ENCODE measurements at places on chromosomes 13 and 19. TPM values are rescaled to one million over a fixed set of nuclear protein-coding genes. Genes with fewer than 3 reads are reported as not detected.

The ARHGAP33 gene
- total RNA-seq: 2.3 TPM

The CCL25 gene
- not detected for total RNA-seq

The FAAP24 gene
- 1.3 TPM for total RNA-seq

The KRTDAP gene
- total RNA-seq: not detected

The LGALS7B gene
- not detected for total RNA-seq

The ZNF543 gene
- total RNA-seq: 10.0 TPM

The TEX29 gene
- total RNA-seq: not detected

The COG6 gene
- total RNA-seq: 28.3 TPM

The HCN2 gene
- total RNA-seq: 4.2 TPM

The THSD8 gene
- total RNA-seq: not detected

The ERICH4 gene
- not detected for total RNA-seq

The IQCN gene
- 0.81 TPM for total RNA-seq

The KLK14 gene
- not detected for total RNA-seq

The RDH8 gene
- not detected for total RNA-seq

The CEACAM8 gene
- not detected for total RNA-seq

The CYP4F11 gene
- total RNA-seq: not detected

The DCLK1 gene
- total RNA-seq: 10.0 TPM

The DMRTC2 gene
- not detected for total RNA-seq

The NLRP9 gene
- not detected for total RNA-seq

All from cardiac atrium fibroblast (primary cell).